Activated T-cell treated with anti-CD3 and anti-CD28 coated beads, Interleukin-2, amount 50 U/mL, for 4 hours (primary cell): ENCODE measurements at places on chromosomes 1 and 21. TPM values are rescaled to one million over a fixed set of nuclear protein-coding genes. Genes with fewer than 3 reads are reported as not detected.

- no peak for DNase-seq
These were observed 18.2 kb downstream of the S100A10 start for GRCh38 chr1:151975311-151976014.

Gene ZNF670
- total RNA-seq, result 3.5 TPM

DNA sequence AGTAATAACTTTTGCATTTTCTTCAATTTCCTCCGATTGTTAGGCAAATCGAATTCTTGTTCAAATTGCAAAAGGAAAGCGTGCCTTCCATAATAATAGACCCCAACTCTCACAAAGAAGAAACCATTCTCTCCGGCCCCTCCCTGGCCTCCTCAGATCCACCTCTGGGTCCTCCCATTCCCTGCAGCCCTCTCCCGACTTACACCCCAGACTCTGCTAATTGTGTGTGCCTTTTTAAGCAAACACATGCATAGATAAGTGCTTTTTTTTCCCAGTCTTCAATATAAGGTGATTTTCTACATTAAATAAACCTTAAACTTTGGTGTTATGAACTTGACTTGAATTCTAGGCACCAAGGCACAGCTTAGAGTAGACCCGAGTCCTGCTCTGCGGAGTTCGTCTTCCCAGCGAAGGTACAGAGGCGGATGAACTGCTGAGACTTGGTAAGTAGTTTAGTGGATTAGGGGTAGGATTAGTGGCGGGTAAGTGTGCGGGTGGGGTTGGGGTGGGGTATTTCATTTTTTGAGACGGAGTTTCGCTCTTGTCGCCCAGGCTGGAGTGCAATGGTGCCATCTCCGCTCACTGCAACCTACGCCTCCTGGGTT lies 1.5 kb downstream of the L1TD1 start:
- DNase-seq, result no peak

DNA sequence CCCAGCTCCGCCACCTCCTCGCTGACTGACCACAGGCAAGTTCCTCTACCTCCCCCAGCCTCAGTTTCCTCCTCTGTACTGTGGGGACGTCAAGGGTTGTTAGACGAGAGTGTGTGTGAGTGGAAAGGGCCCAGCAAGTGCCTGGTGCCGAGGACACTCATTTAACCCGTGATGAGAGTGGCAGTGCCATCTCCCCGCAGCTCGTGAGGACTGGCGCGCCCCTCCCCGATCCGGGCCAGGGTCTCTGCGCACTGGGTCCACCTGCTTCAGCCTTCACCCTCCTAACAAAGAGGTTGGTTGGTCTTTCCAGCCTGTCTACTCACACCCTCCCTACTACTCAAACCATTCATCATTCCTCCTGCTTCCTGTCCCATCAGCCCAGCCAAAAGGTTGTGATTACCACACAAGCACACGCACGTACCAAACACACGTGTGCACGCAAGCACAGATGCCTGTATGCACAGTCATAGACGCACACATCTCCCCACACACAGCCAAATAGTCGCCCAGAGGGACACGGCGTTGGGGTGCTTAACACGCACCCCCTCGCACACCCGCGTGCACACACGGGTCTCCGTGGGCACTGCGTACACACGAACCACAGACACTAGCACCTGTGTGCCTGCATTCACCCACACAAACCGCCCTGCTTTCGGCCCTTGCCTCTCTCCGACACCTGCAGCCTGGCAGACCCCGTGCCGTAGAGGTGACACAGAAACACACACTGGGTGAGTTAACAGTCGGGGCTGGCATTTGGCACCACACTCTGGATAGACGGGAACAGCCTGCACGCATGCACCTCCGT lies 39.3 kb downstream of the TAS1R2 start:
- DNase-seq, result no peak

DNA sequence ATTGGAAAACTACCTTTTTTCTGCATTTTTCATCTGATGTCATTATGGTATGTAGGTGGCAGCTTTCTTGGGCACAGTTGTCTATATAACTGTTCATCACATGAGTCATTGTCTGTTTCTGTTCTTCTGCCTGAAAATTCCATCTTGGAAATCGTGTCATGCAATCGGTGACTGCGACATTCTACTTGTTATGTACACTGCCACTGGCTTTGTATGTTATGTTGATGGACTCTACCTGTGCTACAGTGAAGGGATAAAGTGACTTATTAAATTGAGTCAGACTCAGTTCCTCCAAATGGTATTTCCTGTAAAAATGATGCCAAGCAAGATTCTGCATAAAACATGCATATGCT lies 8.6 kb downstream of the SMAP2 start:
- no peak for DNase-seq

GRCh38 chr1:175530622-175531375 lies 212.6 kb downstream of the TNR start:
- no peak for DNase-seq

GRCh38 chr1:34627465-34628240 lies 127.2 kb upstream of the GJB5 start:
- DNase-seq, result no peak

GRCh38 chr1:2636733-2637132 lies 3.9 kb upstream of the MMEL1 start:
- DNase-seq, result no peak

Gene OR2T11
- total RNA-seq, result not detected

DNA sequence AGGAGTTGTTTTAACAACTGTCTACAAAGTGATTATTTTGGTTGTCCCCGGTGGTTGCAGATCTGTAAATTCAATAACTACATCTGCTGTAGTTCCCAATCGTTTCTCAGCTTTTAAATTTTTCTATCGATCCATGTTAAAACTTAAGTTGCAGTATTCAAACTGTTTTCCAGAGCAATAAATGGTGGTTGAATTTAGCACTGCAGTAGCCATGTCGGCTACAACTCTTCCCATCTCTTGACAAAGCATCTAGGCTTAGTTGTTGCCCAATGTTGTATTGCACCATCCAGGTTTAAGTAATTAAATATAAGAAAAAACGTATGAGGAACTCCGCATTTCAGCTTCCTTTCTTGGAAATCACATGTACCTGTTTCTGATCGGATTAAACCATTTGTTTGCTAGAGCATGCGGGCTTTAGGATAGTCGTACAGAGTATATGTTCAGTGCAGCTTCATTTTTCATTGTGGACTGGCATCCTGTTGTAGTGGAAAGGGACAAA lies 996 bp downstream of the CNIH4 start:
- DNase-seq, result no peak

- no peak for DNase-seq
These were observed 48.9 kb downstream of the CHML start for GRCh38 chr1:241591317-241591716.

GRCh38 chr1:40690771-40691537 lies 550 bp upstream of the NFYC start:
- DNase-seq, result no peak

- DNase-seq, result peak; percentile 36
These were observed 29.1 kb upstream of the JUN start for GRCh38 chr1:58812926-58813325.

GRCh38 chr1:52679048-52679447 lies 19.1 kb downstream of the COA7 start:
- no peak for DNase-seq

DNA sequence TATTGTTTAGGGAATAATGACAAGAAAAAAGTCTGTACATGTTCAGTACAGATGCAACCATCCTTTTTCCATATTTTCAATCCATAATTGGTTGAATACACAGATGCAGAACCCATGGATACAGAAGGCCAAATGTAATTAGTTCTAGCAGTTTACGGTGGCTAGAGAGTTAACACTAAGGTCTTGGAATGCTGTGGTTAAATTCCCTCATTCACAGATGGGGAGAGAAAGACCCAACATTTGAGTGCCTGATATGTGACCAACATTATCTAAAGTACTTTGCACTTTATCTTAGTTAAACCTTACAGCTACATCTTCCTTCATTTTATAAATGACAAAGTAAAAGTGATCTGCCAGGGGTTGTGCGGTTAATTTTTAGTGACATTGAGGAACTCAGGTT lies 5.3 kb downstream of the SCMH1 start:
- no peak for DNase-seq

DNA sequence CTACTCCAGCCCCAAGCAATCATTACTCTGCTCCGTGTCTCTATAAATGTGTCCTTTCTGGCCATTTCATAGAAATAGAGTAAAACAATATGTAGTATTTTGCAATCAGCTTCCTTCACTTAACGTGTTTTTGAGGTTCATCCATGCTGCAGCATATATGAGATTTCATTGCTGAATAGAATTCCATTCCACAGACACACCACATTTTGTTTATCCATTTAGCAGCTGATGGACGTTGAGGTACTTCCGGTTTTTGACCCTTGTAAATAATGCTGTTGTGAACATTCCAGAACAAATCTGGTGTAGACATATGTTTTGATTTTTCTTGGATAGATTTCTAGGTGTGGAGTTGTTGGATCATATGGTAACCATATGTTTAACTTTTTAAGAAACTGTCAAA lies 30.7 kb downstream of the ADAM30 start:
- no peak for DNase-seq

Gene ALG14
- 4.9 TPM for total RNA-seq

DNA sequence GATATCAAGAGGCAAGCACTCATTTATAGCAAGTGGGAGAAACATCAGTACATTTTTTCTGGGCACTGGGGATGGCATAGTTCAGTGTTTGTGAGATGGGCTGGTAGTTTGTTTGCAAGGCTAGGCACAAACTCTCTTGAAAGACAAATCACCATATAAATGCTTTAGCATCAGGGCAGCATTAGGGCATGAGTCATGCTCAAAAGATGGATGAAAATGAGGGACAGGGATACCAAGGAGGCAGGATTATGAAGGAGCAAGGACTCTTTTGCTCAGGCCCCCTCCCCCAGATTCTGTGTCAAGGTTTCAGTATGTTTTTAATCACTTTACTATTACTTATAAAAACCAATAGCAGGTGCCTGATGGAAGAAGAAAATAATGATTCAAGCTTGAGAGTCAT lies 43.9 kb upstream of the CAMK1G start:
- DNase-seq, result no peak

DNA sequence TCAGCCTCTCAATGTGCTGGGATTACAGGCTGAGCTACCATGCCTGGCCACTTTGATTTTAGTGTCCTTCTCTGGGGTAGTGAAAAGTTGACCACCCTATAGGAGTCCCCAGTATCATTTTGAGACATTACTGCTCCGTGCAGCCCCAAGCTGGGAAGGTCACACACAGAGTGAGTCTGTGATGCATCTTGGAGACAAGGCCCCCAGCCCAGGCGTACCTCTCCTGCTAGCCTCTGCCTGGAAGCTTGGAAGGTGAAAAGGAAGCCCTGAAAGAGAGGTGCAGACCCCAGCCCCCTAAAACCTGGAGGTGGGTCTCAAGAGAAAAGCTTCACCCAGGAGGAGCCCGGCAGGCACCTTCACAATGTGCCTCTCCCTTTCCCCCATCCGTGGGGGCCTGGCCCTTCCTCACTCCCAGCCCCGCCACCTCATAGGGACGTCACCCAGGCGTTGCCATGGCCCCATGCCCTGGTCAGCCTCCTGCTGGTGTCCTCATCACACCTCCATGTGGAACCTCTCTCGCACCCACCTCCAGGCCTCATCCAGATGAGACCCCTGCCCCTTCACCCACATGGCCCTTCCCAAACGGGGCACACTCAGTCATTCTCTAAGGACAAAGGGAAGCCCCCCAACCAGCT lies 5.6 kb upstream of the ARF1 start:
- no peak for DNase-seq

DNA sequence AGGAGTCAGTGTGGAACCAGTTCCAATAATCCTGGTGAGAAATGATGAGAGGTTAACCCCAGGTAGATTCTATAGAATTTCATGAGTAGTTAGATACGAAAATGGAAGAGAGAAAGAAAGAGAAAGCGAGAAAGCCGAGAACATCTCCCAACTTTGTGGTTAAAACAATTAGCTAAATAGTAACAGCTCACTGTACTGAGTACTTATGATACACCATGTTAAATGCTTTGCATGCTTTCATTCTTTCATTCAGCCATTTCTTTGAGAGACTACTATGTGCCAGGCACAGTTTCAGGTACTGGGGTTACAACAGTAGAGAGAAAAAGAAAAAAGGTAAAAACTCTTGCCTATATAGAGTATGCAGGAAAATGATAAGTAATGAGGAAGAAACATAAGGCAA lies 109.7 kb upstream of the SYT6 start:
- DNase-seq, result no peak

DNA sequence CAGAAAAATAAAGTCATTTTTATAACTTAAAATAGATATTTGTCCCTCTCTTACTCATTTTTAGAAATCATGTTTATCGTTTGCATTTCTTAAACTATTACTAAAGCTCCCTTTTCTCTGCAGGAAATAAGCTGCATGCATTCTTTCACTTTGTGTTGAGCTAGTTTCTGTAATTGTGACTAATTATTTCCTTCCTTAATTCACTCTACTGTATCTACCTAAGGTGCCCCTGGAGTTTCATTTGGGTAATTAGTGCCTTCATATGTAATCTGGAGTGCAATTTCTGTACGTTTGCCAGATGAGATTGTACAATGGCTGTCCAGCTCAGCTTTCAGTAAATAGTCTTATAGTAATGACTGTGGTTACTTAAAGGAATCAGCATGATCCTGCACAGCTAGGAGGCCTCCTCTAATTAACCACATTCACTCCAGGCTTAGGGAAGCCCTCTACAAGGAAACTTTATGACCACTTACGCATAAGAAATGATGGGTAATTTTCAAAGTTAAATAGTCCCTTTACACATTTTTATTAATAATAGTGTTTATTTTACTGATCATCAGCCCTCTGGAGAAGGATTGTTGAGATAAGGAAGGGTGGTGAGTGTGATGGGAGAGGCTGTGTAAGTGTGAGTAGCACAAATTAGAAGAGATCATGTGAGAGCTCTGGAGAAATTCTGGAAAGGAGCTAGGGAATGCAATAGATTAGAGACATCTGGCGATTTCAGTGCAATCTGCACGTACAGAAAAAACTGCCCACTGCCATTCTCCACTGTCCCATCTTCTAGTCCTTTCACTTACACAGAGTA lies 86.8 kb downstream of the LRRC8C start:
- no peak for DNase-seq

Gene OR2T2
- not detected for total RNA-seq

DNA sequence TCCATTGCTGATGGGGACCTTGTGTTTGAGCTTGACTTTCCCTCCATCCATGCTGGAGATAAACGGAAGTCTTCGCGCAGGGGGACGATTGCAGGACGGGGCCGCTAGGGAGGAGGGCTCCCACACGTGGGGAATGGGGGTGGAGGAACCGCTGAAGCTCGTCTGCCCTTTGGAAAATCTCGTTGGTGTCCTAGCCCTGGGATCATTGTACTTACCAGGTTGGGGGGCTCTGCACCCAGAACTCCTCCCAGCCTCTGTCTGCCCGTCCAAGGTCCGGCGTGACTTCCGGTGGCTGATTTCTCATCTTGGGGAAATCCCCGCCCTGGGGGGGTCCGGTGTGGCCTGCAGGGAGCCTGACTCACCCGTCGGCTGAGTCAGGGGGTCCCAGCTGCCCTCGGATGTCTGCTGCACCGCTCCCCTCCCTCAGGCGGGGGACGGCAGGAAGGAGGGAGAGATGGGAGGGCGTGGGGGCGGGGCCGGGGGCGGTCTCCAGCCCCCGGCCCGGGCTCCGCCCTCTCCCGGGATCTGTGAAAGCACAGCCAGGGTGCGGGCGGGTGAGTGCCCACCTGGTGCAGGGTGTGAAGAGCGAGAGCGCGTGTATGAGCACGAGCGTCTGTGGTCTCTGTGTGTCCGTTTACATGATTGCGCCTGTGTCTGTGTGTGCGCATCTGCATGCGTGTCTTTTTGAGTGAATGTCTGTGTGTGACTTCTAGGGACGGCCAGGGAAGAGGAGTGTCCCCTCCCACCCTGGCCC lies 35.8 kb downstream of the PIK3CD start:
- peak; percentile 73 for DNase-seq

- DNase-seq, result peak; percentile 71
These were observed 22.8 kb upstream of the TARS2 start for GRCh38 chr1:150464422-150464826.

GRCh38 chr1:206442101-206442500 lies 28.2 kb upstream of the IKBKE start:
- DNase-seq, result no peak
